ENCODE measurements at places on chromosomes 7 and 10.

DNA sequence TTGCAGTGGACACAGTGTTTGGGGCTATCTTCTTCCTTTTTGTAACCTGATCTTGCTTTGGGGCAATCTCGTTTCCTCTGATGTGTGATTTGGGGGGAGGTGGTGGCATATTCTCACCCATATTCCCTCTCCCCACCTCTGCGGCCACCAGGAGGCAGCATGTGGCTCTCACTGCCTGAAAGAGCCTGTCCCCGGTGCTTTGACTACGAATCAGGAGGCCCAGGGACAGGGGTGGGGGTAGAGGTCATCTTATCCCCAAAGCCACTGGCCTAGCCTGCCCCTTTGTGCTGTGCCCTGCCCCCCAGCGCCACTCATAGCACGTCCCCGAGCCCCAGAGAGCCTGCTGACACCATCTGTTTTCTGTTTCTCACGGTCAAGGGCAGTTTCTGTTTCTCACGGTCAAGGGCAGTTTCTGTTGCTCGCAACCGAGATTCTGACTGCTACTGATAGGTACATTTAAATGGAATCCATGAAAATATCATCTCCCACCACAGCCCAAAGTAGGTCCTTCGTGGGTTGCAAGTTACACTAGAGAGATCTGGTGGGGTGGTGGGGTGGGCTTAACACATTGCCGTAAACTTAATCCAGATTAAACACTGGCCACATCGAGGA, 28.2 kb downstream of the PHYH start:
- DNase-seq = peak; percentile 17

DNA sequence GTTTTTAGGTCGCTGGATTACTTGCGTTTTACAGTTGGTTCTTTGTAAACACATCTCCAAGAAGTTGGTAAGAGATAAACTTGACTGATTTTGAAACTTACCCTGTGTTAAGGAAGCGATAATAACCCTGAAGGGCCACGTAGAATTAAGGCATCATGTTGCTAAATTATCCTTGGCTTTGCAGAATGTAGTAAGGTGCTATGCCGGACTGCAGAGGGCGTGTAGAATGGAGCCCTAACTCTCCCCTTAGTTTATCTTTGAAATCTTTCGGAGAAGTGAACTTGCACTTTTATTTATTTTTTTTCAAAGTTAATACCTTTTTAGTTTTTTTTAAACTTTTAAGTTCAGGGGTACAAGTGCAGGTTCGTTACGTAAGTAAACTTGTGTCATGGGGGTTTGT, 208.8 kb upstream of the DKK1 start:
- no peak for DNase-seq

GRCh38 chr7:129933627-129934026, 19.1 kb downstream of the UBE2H start:
- DNase-seq = no peak

DNA sequence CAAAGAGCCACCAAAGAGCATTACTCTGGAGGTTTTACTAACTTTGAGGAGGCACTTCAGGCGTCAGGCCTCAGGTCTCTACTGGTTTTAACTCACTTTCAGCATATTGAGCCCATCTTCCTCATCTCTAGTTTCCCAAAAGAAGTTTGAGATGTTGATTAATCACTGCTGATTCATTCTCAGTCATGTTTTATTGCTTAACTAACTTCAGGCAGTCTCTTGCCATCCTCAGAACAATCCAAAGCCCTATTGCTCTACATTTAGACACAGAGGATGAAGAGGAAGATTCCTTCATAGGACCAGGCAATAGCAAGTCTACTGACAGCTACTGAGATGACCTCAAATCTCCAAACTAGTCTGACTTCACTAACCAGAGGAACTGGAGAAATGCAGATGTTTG, 39.1 kb upstream of the BET1 start:
- peak; percentile 55 for DNase-seq

- DNase-seq = peak; percentile 43
Observed at GRCh38 chr10:125062914-125063230, 97.5 kb downstream of the CTBP2 start.

DNA sequence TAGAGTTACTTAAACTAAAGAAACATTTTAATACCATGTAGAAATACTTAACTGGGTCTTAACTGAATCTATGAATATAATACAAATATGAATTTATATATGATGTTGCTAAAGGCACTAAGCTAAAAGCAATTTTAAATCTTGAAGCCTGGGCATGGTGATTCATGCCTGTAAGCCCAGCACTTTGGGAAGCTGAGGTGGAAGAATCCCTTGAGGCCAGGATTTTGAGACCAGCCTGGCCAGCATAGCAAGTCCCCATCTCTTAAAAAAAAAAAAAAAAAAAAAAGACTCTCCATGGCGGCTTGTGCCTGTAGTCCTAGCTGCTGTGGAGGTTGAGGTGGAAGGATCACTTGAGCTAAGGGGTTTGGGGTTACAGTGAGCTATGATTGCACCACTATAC, 95.3 kb downstream of the CCSER2 start:
- no peak for DNase-seq

DNA sequence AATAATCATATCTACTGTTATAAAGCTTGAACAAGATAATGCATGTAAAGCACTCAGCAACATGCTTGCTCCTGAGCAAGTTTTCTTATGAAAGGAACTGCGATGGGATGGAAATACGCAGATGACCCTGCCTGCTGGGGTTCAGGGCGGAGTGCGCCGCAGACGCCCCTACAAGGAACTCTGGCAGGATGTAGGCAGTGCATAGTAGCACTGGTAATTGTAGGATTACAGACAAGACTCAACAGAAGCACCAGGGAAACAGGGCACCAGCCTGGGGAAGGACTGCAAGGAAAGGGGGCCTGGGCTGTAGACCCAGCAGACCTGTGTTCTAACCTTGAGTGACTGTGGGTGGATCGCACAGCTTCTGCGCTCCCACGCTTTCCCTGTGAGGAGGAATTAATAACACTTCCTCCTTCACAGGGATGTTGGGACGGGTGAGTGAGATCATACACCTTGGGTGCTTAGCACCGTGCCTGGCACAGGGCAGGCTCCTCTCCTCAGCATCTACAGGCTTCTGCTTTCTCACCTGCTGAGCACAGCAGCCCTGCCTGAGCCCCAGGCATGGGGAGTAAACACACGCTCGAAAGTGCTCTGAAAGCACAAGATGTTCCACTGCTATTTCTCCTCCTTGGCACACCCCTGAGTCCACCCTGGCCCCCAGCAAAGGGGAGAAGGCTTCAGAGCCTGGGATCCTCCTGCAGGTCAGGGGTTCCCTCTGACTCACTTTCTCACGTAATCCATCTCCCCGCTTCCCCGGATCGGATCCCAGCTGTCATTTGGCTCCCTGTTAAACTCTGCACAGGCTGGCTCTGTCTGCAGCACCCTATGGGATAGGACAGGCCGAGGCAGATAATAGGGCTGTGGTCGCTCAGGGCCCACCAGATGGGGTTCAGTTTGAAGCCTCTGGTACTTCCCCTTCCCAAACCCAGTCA, 19.2 kb downstream of the ITPRIP start:
- DNase-seq = no peak
